Esophagus squamous epithelium (tissue), 5 donors: ENCODE measurements at places on chromosomes 5 and 9.

DNA sequence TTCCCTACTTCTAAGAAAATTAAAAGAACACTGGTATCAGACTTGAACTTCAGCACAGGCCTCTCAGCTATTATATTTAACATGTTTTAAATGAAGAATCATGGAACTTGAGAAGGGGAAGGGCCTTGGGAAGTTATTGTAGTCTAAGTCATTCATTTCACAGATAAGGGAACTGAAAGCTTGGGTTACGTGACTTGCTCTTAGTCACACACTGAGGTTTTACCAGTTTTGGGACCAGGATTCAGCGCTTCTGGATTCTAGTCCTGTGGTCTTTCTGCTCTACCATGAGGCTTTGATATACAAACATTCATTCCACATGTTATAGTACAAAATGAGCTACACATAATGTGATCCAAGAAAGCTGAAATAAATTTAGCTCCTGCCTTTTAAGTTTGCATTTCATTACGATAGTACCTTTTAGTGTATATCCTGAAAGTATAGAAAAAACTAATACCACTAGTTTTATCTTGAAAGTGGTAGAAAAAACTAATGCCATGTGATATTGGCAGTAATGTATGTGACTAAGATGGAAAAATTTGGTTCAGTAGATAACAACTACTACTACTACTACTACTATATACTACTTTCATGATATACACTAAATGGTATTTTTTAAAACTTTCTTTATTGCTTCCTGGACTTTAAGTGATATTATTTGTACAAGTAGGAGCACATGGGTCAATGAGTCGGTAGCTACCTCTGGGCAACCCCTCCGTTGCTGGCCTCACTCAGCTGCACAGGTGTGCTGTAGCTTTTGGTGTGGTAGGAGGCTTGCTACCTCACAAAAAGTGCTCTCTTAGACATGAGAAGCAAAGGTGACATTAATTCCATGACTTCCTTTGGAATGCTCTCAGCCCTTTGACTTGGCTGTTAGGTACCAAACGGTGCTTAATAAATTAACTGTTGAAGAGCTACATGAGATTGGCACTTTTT, 40.7 kb downstream of the F2RL2 start:
- no peak for DNase-seq

DNA sequence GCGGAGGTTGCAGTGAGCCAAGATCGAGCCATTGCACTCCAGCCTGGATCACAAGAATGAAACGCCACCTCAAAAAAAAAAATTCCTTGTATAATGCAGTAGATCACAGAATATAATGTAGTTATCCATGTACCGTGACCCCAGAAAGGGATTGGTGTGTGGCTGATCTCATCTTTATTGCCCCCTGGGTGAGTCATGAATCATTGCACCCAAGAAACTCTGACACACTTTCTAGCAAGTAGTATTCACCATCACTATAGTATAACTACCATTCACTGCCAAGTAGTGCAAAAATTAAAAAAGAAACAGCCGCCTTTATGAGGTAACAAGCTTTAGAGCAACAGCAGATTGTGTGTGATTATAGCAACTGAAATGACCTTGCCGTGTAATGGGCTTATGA, 23.7 kb upstream of the ANKH start:
- DNase-seq: no peak

DNA sequence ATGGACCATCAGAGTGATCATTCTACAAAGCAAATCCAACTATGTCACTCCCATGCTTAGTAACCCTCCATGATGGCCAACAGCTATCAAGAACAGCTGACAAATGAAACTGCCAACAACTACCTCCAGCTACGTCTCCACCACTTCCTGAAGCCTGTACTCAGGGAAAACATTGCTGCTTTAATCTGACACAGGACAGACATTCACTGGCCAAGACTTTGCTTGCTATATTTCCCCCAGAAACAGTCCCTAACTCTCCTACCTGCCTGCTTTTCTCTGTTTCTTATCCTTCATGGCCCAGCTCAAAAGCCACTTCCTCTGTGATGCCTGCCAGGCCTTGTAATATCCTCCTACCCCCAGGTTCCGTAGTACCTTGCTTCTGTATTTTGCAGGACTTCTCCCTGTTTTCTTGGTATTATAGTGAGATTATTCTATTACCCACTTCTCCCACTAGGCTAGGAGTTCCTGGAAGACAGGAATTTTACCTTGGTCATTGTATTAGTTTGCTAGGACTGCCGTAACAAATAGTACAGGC, 14.7 kb upstream of the RAB14 start:
- DNase-seq: no peak

DNA sequence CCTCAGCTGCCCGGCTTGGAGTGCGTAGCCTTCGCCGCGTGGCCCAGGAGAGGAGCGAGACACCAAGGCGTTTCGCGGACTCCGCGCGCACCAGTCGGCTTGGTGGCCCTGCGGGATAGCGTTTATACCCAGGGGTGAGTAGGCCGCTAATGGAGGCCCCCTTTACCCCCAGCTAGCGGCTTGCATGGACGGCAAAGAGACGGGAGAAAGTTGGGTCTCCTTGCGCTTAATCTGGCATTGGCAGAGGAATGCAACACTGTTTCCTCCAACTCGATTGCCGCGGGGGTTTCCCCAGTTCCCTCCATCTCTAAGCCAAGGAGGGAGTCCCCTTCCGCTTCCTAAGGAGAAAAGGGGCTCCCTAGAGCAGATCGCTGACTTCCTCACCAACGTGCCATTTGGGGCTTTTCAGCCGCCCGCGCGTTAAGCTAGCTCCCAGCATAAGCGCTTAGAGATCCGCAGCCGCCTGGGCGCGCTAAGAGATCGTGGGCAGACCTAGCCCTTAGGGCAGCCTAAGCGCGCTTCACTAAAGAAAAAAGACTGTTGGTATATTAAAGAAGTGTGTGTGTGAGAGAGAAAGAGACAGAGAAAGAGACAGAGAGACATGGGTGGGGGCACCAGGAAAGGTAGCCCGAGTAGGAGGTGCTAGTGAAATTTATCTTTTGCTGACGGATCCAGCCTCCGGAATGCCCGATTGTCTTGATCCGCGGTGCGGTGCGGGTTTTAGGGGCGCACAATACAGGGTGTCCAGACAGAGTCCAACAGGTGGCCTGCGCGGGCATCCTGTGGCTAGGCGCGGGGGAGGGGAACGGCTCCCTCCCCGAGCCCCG, 597.9 kb upstream of the SGCD start:
- DNase-seq: no peak

DNA sequence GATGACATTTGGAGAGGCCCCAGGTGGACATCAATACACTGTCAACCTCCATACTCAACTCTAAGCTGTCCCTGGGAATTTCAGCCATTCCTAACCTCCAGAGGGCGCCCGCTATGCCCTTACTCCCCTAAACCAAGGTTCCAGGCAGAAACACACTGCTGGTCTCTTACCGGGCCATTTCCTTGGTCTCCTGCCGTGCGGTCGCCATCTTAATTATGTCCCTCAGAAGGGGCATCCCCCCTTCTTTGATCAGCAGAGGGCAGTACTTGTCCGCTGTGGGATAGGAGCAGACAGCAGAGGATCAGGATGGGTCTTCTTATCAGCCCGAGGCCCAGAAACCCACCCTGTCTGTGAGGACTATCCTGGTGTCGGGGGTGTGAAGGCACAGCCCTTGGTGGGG, 9.3 kb upstream of the ZDHHC12 start:
- DNase-seq: no peak

- DNase-seq: no peak
These were observed 1495.2 kb downstream of the MAT2B start for GRCh38 chr5:165000479-165001190.

GRCh38 chr9:36492865-36493264, 79.8 kb upstream of the MELK start:
- no peak for DNase-seq

DNA sequence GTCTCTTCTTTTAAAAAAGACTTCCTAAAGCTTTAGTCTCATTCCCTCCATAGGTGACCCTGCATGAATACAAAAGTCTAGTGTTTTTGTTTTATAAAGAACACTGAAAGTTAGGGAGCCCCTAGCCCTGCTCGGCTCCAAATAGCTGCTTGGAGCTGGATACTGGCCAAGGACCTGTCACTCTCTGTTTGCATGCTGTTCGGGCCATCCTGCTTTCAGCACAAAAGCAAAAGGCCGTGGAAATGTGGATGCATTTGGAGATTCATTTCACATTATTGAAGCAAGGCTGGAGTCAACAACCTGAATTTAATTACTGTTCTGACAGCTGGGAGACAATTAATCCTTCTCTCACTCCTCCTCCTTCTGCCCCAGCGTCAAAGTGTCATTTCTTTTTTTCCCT, 151.7 kb upstream of the NMUR2 start:
- no peak for DNase-seq

DNA sequence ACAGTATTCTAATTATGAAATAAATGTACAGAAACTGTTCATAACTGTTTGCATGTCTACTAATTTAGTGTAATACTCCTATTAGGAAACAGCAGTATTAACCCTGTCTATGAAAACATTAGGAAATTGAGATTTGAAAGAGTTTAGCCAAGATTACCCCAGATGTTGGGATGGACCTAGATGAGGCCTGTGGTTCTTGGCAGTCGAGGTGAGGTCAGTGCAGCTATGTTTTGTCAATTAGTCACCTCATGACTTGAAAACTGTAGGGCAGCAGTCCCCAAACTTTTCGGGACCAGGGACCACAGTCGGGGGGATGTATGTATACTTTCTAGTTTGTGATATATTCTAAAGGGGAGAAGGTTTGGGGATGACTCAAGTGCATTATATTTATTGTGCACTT, 4.7 kb downstream of the LNPEP start:
- DNase-seq: no peak

- no peak for DNase-seq
These were observed 99.6 kb downstream of the SLCO4C1 start for GRCh38 chr5:102196481-102196880.

- DNase-seq: no peak
These were observed 138.4 kb downstream of the EFNA5 start for GRCh38 chr5:107532169-107532878.

GRCh38 chr5:176687247-176687646, 40.0 kb downstream of the TSPAN17 start:
- DNase-seq: no peak

- no peak for DNase-seq
These were observed at the start of gene ITGA2 for GRCh38 chr5:52989025-52989780. ITGA2 (plus strand) TSS chr5:52989352; CDS start chr5:52989469, 117 bp downstream.

GRCh38 chr9:129309906-129310305, 131.8 kb upstream of the IER5L start:
- DNase-seq: no peak

DNA sequence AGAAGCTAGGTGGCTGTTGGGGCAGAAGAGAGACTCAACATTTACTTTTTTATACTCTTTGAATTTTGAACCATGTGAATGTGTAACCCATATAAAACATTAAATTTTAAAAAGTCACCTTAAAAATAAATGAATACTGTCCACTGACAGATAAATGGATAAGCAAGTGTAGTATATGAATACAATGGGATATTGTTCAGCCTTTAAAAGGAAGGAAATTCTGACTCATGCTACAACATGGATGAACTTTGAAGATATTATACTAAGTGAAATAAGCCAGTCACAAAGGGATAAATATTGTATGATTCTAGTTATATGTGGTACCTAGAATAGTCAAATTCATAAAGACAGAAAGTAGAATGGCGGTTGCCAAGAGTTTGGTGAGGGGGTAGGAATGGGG, 113.9 kb downstream of the TMEM174 start:
- no peak for DNase-seq

DNA sequence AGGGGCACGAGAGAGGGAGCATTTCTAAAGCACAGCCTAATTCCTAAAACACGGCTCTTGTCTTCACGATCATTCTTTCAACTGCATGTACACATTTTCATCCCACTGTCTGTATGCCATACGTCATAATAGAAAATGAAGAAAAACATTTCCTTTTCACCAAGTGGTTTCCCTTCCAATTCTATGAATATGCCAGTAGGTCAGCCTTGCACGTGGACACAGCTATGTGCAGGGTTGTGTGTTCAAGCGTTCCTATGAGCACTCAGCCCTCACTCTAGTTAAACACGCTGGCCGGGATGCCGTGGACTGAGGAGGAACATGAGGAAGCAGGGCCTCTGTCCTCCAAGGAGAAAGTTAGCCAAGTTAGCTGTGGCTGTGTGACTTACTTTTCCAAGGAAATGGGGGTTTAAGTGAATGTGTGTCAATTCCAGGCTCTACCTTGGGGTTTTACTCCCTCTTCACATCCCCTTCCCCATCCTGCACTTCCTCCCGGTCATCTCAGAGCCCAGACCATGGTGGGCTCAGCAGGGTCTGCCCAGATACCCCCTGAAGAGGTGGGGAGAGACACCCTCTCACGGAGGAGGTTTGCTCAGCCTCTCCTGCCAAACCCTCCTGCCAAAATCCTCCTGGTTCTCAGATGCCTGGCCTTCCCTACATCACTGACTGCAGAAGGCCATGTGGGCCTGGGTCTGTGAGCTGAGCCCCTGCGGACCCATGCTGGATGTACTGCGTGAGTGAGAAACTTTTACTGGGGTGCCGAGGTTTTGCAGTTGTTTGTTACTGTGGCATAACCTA, 230.6 kb downstream of the FSTL4 start:
- DNase-seq: no peak

GRCh38 chr9:15642369-15642962, 89.6 kb downstream of the CCDC171 start:
- no peak for DNase-seq

DNA sequence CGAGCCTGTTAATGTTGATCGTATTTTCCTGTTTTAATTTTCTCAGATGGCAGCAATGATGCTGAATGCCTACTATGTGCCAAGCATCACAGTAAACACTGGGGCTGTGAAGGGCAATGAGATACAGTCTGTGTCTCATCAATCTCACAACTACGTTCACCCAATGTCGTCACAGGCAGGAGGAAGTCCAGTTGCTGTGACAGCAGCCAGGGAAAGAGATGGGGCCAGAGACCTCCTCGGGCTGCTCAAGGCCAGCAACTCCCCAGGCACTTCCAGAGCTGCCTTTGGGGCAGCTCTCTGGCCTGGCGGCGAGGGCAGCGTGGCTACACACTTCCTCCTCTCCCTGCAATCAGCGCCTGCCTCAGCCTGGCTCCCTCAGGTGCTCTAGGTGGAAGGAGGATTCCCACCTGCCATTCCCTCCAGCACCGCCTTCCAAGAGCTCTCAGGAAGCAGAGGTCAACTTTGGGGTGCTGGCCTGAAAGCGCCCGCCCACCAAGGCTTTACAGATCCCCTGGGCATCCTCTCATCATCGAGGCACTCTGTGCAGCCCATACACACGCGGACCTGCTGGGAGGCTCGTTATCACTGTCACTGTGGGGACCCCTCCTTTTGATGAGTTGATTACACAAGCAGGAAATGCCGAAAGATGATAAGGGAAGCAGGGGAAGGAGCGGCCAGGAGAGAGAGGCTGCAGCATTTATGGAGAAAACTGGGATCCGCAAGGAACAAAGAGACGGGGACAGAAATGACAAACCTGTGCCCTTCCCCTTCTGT, 159.2 kb downstream of the ZDHHC21 start:
- no peak for DNase-seq

- DNase-seq: no peak
These were observed 205.9 kb upstream of the IL12B start for GRCh38 chr5:159536166-159536565.

DNA sequence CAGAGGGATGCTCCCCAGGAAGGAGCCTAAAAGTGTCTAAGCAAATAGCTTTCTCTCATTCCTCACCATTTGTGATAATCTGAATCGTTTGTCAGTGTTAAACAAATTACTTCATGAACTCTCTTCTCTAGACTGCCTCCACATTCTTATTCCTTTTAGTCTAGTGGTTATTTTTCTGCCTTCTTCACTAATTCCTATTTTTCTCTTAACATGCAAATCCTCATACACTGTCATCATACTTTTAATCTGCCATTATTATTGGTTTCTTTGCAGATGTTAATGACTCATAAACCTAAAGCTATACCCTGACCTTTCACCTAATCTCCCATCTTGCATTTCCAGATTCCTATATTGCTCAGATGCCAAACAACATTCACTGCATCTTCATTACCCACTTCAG, 428.9 kb downstream of the EFNA5 start:
- DNase-seq: no peak
